ENCODE measurements at places on chromosomes 3 and 15. TPM values are rescaled to one million over a fixed set of nuclear protein-coding genes. Genes with fewer than 3 reads are reported as not detected.
A peak's percentile ranks its signal among the peaks of the same experiment; 100 is the strongest.

Gene CFAP91
- 0.75 TPM for total RNA-seq

Gene TRH
- total RNA-seq = not detected

Gene ABTB1
- 33.0 TPM for total RNA-seq

Gene FBXW12
- not detected for total RNA-seq

Gene POLR2M
- 47.1 TPM for total RNA-seq

Gene MFGE8
- 290 TPM for total RNA-seq

Gene LTF
- total RNA-seq = 3.7 TPM

- no peak for DNase-seq
Measured at GRCh38 chr3:11774296-11774877, 72.3 kb downstream of the TAMM41 start.

GRCh38 chr3:66312039-66312438 is 91.2 kb downstream of the SLC25A26 start:
- DNase-seq = no peak

DNA sequence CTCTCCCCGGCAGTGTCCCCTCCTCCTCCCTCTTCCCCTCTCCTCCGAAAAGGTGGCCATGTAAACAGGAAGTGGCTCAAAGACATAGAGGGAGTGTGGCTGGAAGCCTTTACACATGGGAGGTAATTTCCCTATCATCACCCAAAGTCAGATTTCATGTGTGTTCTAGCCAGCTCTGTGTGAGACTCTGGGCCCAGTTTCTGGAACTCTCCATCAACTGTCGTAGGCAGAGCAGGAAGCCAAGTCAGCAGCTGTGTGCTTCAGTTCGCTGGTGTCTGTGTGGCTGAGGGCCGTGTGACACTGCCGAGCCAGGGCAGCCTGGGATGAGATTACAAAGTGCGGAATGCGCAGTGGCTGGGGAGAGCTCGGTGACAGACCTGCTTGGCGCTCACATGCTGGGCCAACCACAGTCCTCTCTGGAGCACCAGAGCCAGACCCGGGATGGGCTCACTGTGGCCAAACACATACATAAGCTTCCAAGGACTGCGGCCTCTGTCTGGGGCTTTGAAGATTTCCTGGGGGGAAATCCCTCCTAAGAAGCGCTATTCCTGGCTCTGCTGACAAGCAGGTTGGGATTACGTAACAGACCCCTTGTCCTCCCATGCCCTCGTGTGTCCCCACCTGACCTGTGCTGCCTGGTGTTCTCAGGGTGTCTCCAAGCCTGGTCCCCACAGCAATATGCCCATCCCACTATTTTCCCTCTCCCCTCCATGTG is 50.7 kb downstream of the UMPS start:
- peak; percentile 91 for DNase-seq

DNA sequence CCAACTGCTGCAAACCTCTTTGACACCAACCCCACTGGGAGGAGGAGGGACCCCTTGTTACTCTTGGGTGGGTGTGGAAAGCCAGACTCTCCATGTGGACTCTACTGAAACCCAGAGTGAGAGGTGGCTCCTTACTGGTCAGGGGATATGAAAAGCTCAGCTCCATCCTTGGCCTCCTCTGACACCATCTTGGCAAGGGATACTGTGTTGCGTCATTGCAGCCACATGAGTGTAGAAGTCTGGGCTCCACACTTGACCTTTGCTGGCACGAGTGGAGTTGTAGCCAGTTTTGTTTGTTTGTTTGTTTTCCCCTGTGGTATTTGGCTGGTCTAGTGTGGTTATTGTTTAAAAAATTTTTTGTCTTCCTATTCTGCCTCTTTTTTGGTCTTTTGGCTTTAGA is 289.1 kb downstream of the GAP43 start:
- DNase-seq = peak; percentile 56

DNA sequence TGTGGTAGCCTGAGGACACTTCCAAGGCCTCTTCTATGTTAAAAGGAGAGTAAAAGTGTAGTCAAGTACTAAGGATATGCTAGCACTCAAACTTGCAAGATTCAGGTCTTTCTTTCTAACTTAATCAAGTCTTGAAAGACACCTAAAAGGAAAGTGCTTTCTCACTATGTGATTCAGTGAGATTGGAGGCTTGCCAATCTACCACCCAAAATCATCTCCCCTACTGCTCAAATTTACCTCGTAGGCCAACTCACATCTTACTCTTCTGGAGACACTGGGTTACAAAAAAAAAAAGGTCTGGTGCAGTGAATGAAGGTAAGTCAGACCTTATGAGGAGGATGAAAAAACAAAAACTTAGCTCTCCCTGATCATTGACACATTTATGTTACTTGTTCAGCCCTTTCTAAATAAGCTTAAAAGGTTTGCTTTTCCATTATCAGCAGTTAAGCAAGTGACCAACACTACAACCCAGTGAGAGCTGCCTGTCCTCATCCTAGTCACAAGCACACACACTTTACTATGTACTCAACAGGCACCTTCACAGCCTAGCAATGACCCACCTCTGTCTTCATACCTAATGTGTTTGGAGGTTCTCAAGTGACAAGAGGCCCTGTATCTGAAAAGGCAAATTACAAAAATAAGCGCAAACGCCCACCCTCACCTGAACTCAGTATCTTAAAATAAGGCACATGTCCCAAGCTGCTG is 19.6 kb downstream of the SUMF1 start:
- no peak for DNase-seq

DNA sequence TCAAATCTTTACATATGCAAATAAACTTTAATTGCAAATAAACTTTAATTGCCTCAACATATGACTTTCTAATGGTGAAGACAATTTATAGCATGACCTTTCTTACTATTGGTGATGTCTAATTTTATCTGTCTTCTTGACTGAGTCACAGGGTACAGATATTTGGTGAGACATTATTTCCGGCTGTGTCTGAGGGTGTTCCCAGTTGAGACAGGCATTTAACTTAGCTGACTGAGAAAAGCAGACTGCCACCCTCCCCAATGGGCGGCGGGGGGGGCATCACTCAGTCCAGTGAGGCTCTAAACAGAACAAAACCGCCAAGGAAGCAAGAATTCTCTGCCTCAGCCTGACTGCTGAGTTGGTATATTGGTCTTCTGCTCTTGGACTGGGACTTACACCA is 160.0 kb downstream of the TBL1XR1 start:
- no peak for DNase-seq

- no peak for DNase-seq
Measured at GRCh38 chr3:72306800-72307341, 521.9 kb upstream of the PROK2 start.

DNA sequence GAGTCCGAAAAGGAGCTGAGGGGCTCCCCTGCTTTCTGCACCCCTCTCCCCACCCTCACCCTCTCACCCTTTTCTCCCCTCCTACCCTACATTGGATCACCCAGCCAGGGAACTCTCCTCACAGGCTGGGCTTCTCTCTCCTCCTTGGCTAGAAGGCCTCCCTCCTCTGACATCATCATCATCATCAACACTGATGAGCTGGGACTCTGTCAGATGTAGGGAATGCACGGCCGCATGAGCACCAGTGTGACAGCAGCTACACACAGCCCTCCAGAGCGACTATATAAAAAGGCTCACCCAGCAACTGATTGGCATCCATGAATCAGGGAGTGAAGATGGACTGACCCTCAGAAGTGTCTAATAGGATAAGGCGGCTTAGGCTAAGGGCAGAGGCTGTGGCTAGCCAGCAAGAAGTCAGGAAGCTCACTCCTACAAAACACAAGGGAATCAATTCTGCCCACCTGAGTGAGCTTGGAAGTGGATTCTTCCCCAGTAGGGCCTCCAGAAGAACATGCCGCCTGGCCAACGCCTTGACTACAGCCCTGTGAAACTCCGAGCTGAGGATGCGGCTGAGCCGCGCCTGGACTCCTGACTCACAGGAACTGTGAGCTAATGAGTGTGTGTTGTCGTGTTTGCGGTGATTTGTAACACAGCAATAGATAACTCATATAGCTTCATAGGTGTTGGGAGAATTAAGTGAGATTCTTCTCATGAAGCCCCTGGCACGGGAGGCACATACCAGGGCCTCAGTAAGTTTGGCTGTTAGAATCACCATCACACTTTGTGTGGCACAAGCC is 147.6 kb downstream of the FAM43A start:
- no peak for DNase-seq

GRCh38 chr3:187804745-187805121 is 59.5 kb upstream of the BCL6 start:
- DNase-seq = no peak

- no peak for DNase-seq
Measured at GRCh38 chr3:10600296-10600714, 94.9 kb upstream of the ATP2B2 start.

- no peak for DNase-seq
Measured at GRCh38 chr3:157602424-157602823, 99.2 kb upstream of the VEPH1 start.

GRCh38 chr3:124826703-124827102 is 60.5 kb downstream of the ITGB5 start:
- no peak for DNase-seq

DNA sequence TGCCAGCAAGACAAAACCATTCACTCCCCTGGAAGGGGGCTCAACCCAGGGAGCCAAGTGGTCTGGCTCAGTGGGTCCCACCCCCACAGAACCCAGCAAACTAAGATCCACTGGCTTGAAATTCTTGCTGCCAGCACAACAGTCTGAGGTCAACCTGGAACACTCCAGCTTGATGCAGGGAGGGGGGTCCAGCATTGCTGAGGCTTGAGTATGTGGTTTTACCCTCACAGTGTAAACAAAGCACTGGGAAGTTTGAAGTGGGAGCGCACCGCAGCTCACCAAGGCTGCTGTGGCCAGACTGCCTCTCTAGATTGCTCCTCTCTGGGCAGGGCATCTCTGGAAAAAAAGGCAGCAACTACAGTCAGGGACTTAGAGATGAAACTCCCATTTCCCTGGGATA is 81.7 kb downstream of the MSL2 start:
- no peak for DNase-seq

DNA sequence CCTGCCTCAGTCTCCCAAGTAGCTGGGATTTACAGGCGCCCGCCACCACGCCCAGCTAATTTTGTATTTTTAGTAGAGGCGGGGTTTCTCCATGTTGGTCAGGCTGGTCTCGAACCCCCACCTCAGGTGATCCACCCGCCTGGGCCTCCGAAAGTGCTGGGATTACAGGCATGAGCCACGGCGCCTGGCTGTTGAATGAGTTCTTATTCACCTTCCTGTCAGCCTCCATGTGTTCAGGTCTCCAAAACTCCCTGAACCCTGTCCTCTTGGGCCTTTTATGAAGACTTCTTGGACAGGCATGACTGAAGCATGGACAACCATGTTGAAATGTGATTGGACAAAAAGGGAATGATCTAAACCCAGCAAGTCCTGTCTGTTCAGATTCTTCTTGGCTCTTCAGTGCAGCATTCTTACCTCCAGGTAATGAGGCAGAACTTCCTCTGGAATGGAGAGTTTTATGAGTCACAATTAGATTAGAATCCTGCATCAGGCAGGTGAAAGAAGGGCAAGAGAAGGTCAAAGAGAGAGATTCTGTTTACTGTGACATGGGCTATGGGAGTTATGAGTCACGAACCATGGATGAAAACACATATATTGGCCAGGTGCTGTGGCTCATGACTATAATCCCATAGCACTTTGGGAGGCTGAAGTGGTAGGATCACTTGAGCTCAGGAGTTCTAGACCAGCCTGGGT is 23.1 kb upstream of the EIF4A2 start:
- no peak for DNase-seq

DNA sequence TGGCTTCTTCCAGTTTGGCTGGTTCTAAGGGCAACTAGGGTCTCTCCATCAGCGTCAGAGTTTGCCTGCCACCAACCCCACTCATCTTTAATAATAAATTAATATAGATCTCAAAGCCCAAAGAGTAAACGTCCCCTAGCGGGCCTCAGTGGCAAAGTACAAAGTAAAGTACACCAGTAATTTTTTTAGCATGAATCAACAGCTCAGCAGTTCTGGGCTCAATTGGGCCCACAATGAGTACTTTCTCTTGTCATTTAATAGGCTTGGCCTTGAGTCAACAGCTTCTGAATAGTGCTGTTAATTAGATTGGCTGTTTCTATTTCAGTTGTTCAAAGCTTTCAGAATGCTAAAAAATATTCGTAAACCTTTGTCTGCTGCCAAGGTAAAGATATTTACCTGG is 89.0 kb upstream of the PFN2 start:
- no peak for DNase-seq

GRCh38 chr3:170584585-170585007 is 1.3 kb downstream of the SLC7A14 start:
- DNase-seq = peak; percentile 76

DNA sequence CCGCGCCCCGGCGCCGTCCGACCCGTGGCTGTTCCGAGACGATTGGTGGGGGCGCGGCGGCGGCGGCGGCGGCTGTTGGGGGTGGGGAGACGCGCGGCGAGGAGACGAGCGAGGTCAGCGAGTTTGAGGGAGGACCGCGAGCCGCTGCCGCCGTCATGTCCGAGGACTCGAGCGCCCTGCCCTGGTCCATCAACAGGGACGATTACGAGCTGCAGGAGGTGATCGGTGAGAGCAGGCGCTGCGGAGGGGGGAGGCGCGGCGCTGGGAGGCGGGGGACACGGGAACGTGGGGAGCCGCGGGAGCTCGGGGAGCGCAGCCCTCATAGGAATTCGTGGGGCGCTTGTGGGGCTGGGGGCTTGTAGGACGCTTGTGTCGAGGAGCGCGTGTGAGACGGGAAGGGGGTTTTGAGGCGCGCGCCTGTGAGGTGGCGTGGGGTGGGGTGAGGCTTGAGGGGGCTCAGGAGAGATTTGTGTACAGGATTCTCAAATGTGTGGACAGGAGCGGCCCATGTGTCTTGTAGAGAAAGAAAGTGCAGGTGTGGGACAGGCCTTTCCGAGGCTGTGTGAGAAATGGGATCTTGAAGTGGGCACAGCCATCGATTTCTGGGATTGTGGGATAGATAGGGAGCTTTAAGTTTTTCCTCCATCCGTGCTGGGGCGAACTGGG is 518 bp downstream of the OXSR1 start:
- peak; percentile 78 for DNase-seq

- no peak for DNase-seq
Measured at GRCh38 chr15:73872346-73872745, 1.0 kb upstream of the TBC1D21 start.

- no peak for DNase-seq
Measured at GRCh38 chr3:42612928-42613327, 12.4 kb downstream of the NKTR start.

DNA sequence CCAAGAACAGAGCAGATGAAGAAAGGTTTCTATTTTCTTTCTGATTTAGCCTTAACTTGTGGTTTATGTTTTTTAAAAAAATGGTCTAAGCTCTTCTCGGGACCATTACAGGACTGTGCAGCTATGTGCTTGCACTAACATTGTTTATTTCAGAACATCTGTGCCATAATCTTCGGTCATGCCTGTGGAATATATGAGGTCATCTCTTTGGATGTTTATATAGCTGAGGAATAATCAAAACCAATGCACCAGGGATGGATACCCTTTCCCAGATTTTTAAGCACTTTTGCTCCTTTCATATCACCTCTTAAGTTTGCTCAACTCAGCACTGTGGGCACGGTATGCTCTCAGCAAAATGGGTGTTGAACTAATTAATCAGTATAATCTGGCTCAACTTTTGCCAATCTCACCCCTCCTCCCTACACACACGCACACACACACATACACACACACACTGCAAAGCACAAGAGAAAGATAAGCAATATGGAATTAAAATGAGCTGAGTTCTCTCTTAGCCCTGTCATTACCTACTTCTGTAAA is 268.5 kb upstream of the TMC3 start:
- DNase-seq = no peak
